ENCODE measurements at places on chromosomes 11 and 22.

DNA sequence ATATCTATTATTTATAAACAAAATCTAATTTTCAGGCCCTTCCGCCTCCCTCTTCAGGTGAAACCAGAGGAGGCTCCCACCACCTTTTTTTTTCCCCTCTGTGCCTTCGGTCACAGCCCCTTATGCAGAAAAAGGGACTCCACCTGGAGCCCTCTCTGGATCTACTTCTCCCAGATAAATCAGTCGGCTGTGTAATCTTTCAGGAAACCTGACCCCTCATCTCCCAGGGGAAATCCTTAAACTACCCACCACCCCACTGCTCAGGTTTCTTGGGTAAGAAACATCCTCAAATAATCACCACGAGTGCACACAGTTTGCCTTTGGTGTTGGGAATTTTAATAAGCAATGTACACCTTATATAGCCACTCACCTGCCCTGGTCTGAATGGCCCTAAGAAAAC, 104.2 kb downstream of the NAV2 start:
- no peak for DNase-seq

GRCh38 chr11:77217156-77217555, 84.3 kb downstream of the GDPD4 start:
- no peak for DNase-seq

DNA sequence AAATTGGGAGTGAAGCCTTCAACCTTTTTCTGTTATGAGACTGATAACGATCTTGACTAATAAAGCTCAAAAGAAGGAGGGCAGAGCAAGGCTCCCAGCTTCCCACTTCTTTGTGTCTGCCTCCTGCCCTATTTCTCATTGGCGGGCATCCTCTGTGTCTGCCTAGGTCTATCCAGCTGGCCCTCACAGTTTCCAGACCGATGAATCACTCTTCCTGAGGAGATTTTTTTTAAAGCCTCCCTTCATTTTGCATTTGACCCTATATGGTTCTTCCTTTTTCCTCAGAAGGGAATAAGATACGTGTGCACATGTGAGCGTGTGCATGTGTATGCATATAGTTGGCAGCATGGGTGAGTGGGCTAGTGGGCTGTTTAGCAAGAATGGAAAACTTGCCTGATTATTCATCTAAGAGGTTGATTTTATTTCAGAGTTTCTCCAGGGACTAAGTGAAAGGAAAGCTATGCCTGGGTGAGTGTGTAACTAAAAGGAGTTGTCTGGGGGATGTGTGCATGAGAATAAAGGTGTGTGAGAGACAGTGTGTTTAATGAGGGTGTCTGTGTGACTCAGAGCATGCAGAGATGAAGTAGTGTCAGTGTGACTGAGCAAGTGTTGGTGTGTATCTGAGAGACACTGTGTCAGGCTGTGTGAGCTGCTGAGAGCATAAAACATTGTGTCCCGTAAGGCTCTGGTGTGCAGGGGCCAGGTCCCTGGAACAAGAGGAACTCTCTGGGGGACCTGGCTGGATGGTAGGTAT, 12.2 kb downstream of the PHLDB1 start:
- DNase-seq: no peak

- DNase-seq: no peak
These were observed 120.9 kb upstream of the PLET1 start for GRCh38 chr11:112381578-112381977.

DNA sequence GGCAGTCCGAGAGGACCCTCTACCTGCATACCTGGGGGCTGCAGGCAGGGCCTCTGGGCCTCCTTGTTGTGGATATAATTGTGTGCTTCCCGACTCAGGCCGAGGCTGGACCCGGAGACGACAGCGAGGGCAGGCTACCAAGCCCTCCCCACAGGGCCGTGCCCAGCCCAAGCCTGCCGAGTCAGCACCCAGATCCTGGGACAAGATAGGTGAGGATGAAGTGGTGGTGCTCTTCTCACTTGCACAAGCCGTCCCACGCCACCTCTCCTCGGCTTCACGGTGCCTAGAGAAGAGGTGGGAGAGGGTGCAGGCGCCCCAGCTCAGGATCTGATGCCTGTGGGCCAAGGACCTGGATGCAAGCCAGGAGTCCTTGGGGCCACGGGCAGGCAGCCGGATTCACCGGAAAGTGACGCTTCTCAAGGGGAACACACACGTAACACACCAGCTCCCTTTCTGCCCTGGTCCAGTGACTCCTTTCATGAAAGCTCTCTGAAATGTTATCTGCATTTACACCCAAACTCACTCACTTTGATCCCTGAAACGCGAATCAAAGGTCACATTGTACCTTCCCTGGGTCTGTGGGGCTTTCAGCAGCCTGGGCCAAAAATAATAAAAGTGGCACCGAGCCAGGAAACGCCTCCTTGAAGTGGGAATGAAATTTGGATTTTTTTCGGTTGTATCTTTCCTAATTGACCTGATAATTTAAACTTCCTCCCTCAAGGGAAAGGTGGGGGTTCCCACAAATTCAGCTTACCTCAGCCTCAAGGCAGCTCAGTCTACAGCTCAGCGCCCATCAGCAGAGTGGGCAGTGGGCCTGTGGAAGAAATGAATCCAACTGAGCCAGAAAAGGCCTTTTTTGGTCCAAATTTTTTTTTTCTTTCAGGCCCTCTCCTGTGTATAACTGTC, 1.1 kb upstream of the GNB1L start:
- DNase-seq: no peak

- DNase-seq: no peak
These were observed 102.6 kb downstream of the RELT start for GRCh38 chr11:73478737-73479347.

- DNase-seq: no peak
These were observed 20.7 kb downstream of the SPON1 start for GRCh38 chr11:13983081-13983751.

- no peak for DNase-seq
These were observed 906 bp upstream of the NAA40 start for GRCh38 chr11:63937713-63938478.

DNA sequence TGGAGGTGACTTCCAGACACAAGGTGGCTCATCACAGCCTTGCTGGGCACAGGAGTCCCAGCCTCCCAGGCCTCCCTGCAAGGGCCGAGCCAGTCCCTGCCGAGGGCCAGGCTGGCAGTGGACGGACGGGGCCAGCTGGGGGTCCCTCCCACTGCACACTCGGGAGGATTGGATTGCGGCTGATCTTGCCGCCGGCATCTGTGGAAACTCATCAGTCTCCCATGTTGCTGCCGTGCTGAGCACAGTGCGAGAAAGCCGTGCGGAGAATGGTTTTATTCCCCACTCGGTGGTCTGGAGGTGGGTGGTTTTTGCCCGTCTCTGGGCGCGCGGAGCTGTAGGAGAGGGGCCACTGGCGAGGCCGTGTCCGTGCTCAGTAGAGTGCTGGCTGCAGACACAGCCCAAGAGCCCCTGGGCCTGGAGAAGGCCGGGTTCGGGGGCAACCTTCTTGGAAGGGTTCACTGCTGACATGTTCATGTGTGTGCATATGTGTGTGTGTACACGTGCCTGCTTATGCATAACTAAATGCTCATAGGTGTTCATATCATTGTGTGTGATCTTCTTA, 1246.4 kb downstream of the BRD1 start:
- DNase-seq: no peak

DNA sequence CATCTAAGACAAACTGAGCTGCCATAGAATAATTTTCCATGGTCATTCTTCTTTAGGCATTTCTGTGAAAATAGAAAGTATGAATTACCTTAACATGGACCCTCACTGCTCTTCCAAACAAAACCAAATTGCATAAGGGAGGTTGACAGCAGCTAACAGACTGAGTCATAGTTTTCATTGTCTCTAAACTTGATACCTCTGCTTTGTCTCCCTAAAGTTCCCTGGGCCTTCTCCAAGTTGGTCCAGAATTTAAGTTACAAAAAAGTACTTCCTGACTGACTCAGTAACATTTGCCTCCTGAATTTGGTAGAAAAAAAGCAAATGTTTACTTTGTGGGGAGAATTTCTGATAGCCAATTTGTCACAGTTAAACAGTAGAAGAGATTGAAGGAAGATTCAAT, 3.0 kb downstream of the OR8D1 start:
- DNase-seq: no peak

DNA sequence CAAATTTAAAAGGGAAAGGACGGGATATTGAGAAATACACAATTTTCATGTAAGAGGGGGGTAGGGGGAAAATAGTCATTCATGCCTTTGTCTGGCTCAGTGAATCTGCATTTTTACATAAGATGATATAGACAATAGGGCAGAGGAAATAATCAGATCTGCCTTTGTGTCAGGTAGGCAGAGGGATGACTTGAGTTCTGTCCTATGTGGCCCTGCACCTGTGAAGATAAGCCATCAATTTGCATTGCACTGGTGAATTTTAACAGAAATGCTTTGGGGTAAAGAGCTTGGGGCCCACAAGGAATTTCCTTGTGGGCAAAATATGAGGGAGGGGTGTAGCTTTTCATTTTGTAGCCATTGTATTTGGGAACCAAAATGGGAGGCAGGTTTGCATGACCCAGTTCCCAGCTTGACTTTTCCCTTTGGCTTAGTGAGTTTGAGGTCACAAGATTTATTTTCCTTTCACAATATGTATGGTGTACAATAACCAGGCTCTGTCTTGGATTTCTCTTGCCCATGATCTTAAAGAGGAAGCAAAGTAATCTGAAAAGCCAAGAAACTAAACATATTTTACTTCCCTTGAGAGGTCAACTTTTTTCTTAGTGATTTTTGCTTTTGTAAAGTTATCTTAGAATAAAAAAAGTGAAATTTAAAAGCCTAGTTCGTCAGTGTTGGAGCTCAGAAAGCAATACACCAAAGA, 77.7 kb upstream of the SORL1 start:
- no peak for DNase-seq

DNA sequence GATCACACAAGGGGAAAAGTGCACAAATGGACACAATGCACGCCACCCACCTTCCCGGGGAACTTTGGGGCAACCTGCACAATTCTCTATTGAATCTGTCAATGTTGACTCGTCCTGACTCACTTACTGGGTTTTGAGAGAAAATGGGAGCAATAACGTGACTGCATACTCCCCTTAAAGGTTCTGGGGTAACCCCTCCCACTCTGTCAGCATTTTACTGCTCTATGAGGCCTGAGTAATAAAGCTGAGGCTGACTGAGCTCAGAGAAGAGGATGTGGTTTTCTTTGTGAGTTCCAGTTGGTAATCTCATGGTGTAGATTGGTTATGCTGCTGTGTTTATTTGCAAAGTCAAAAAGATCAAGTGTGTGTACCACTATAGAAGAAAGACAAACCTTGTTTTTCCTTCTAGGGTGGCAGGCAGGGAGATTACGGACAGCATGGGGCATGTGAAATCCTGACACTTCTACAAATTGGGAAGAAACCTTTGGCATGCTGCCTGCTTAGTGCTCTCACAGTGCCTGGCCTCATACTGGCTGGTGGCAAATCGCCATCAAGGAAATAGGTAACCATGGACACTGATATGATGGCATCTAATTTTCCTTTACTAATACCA, 16.1 kb upstream of the APOA1 start:
- no peak for DNase-seq

GRCh38 chr11:113241636-113242054, 72.7 kb upstream of the TTC12 start:
- DNase-seq: no peak

GRCh38 chr11:123145661-123146060, 49.4 kb downstream of the CLMP start:
- no peak for DNase-seq

GRCh38 chr11:27930946-27931345, 177.0 kb downstream of the KIF18A start:
- no peak for DNase-seq

- no peak for DNase-seq
These were observed 1.0 kb downstream of the RIC3 start for GRCh38 chr11:8167796-8168195.

DNA sequence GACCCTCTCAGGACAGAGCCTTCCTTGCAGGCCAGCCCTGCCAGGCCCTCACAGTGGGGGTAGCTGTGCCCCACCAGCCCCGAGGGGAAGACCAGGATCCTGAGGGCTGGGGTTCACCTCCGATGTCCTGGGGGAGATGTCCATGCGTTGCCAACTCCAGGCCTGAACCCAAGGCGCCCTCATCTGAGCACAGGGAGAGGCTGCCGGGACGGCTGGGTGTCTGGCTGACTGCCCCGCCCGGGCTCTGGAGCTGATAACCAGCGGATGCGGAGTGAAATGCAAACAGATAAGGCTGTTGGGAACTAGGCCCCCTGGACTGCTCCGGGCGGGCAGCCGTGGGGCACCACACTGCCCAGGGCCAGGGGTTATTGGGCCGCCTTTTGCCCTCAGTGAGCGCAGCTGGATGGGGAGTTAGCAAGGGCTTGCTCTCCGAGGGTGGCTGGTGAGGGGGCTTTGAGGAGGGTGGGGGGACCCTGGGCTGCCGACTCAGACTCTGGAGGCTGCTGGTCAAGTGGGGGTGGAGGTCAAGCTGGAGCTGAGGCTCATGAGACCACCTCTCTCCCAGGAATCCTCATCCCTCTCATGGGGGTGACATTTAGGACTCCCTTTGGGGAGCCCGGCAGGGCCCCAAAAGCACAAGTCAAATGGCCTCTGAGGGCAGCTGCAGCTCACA, 5.6 kb upstream of the MUC6 start:
- no peak for DNase-seq

GRCh38 chr11:94325681-94326080, 21.3 kb downstream of the IZUMO1R start:
- DNase-seq: no peak

DNA sequence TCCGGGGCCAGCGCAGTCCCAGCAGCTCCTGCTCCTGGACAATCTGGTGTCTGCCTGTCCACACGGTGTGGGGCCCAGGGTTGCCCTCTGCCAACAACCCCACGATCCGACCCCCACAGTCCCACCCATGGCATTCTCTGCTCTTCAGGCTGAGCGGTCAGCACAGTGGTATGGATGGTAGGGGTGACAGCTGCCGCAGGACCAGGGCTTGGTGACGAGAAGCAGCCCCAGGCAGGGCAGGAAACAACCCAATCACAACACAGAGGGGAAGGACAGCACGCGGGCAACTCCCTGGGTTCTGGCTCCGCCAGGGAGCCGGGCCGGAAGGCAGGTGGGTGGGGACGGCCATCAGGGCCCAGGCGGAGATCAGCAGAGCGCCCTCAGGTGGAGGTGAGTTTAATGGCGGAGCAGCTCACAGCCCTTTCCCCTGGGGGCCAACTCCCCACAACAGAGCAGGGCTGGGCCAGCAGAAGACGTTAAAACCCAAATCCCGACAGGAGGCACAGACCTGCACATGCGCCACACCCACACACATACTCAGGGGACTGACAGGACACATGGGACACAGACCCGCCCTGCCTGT, 5.3 kb upstream of the CHADL start:
- no peak for DNase-seq

Measured in cortex of kidney (tissue), 1 donor.